Activated CD4-positive, alpha-beta T cell treated with anti-CD3 and anti-CD28 coated beads, Interleukin-2, amount 50 U/mL, for 1 hour (primary cell): ENCODE measurements at places on chromosomes 3 and 15.

DNA sequence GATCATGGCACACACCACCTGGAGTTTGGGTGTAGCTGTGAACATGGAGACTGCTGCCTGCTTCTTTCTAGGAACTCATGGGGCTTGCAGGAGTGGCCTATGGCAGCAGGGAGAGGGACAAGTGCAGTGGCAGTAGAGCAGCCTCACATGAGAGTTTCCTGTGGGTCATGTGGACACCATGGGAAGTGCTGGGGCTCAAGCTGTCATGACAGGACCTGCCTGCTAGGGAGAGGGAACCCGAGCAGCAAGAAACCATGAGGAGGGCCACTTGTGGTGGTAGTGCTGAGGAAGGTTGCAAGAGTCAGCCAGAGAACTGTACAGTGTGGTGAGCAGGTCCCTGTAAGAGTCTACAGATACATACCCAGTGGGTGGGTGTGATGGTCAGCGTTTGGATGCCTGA, 73.8 kb upstream of the MRPS22 start:
- no peak for DNase-seq

- DNase-seq, result no peak
These were observed 789 bp upstream of the SEC61A1 start for GRCh38 chr3:128051459-128051836.

GRCh38 chr15:66019368-66019767, 150.1 kb downstream of the RAB11A start:
- no peak for DNase-seq

DNA sequence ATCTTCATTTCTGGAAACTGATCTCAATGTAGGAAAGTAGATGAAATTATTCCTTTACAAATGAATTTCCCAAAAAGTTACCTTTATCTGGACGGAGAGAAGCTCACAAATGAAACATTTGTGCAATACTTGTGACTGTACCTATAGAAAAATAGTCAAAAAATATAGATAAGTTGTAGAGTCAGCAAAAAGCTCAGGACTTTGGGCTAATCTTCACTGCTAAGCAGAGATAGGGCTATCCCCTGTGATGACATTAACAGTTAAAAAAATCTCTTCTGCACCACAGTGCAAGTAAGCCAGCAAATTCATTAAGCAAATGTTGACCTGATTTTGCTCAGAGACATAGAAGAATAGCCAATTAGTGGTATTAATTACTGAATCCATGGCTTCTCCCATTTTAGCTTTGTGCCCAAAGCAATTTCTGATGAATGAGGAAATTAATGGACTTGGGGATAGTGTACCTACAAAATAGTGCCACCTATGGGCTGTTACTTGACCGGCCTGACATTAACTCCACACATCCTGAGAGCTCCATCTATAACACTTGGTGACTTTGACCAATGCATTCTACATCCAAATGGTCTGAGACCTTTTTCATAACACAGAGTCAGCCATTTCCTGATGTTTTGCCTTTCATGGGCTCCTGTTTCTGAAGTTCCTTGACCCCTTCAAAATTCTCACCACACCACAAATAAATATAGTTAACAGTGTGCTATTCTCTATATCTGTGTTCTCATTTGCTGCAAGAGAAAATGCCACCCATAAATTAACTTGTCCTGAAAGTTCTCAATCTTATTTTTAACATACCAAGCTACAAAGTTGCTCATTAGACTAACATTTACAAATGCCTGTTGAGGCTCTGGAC, 105.0 kb downstream of the SSR3 start:
- DNase-seq, result no peak

- no peak for DNase-seq
These were observed 84.3 kb downstream of the TNIK start for GRCh38 chr3:171375666-171376595.

- no peak for DNase-seq
These were observed 147.6 kb downstream of the IL20RB start for GRCh38 chr3:137105277-137105977.

DNA sequence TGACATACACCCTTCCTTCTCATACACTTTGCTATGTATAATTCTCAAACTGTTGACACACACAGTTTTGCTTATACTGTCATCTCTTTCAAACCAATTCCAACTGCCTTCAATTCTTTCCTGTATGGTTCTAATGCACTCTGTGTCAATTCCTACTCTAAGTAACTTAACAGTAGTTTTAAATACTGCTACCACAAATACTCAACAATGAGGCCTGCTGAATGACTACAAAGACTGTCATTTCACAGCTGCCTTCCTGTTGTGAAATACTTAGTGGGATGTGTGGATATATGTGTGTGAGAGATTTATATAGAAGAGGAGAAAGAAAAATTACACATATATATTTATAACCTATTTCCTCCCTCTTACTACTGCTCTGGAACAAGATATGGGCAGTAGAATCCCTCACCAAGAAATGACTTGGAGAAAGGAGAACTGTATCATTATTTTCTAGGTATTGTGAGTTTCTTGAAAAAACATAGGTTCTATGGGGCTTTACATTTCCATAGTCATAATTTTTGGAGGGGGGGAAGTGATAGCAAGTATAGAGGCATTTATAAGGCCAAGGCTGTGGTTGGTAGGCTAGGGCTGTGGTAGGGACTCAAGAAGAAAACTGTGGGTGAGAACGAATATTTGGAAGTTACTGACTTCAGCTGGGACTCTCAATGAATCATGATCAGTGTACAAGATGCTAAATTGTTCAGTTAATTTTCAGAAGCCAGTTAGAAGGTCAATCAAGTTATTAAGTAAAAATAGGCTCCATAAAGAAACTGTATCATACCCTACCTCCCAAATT, 88.7 kb downstream of the ANKRD28 start:
- no peak for DNase-seq

GRCh38 chr3:154538566-154539360, 108.8 kb upstream of the GPR149 start:
- no peak for DNase-seq

GRCh38 chr3:25603703-25604102, 61.0 kb downstream of the TOP2B start:
- no peak for DNase-seq

- DNase-seq, result no peak
These were observed 51.8 kb downstream of the CHST2 start for GRCh38 chr3:143171141-143171980.

GRCh38 chr3:148036331-148036876, 627.2 kb downstream of the ZIC1 start:
- no peak for DNase-seq

GRCh38 chr3:162770551-162770950, 1273.9 kb downstream of the OTOL1 start:
- DNase-seq, result no peak

GRCh38 chr3:115325539-115325938, 178.5 kb upstream of the ZBTB20 start:
- no peak for DNase-seq

DNA sequence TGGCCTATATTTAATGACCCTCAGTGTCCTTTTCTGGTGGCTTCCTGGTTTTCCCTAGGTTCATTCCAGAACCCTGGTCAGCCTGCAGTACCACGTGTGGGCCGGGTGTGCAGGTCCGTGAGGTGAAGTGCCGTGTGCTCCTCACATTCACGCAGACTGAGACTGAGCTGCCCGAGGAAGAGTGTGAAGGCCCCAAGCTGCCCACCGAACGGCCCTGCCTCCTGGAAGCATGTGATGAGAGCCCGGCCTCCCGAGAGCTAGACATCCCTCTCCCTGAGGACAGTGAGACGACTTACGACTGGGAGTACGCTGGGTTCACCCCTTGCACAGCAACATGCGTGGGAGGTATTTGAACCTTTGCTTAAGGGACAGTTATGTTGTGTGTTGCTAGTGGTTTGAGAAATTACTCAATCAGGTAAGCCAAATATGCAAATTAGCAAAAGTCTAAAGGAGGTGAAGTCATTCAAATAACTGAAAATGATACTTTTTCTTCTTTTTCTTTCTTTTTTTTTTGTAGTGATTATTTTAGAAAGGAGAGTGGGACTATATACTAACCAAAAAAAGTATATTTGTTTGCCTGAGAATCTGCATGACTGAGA, 259.2 kb downstream of the ADAMTSL3 start:
- DNase-seq, result no peak

- no peak for DNase-seq
These were observed 113.5 kb downstream of the CBLB start for GRCh38 chr3:105755121-105755886.

DNA sequence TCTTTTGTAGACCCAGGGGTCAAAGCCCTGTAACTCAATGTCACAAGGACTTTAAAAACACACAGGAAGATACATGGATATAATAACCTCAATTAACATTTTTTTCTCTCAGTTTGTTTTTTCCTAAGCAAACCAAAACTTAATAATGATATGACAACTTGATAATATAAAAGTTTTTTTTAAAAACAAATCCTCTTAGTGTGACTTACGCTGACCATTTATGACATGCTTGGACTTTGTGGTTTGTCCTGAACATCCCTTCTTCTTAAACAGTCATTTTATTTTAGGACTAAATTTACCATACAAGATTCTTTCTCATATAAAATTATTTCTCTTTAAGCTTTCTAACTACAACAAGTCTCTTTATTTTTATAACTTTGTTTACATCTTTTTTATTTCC, 25.4 kb upstream of the FAM3D start:
- DNase-seq, result no peak

- DNase-seq, result no peak
These were observed 79.5 kb downstream of the IQSEC1 start for GRCh38 chr3:12993517-12994356.

GRCh38 chr3:29275309-29275708, 5.6 kb upstream of the RBMS3 start:
- no peak for DNase-seq

GRCh38 chr3:51932471-51933370, 9.0 kb downstream of the RRP9 start:
- no peak for DNase-seq

- DNase-seq, result no peak
These were observed 998.6 kb upstream of the EPHA6 start for GRCh38 chr3:95815828-95816227.

DNA sequence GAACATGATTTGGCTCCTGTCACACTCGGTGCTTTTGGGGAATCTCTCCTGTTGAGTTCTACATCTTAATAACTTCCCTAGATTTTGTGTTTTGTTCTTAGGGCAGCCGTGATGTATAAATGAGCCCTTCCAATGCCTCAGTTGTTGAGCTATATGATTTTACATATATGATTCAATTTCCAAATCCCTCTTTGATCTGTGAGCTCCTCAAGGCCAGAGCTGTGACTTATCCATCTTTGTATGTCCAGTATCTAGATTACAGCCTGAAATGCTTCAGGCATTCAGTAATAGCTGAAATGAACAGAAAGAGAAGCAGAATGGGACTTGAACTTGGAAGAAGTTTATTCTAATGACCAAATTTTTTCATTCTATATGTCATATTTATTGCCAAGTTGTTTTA, 26.6 kb downstream of the CGGBP1 start:
- DNase-seq, result no peak

- DNase-seq, result no peak
These were observed 184.8 kb upstream of the CHL1 start for GRCh38 chr3:11734-12133.

DNA sequence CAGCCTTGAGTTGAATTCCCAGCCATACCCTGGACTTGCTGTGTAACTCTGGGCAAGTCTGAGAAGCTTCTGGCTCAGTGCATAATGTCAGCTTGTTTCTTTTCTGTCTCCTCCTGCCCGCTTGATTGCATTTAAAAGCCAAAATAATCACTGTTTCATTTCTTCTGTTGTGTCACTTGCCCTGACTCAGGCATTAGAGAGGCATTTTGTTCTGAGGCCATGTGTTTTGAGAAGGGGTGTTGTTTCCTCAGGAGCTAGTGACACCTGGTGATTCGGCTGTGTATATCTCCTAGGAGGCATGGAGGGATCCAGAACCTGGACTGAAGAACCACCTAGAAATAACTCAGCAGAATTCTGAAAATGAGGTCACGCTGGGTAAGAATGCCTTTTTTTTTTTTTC, 16.0 kb downstream of the WDR73 start:
- no peak for DNase-seq

DNA sequence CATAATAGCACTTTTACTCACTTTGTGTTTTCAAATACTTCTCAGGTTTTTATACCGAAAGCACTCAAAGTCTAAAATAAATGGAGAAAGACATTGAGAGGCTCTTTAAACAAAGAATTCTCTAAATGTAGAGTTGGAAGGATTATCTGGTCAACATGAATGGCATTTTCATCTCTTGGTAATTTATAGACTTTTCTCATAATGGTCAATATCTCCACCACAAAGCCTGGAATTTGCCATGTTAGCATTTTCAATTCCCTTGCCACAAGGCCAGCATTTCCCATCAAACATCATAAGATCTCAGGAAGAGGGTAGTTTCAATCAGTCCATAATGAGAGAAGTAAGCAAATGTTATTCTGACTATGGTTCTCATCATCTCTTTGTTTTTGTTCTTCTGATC, 293.0 kb downstream of the CADM2 start:
- no peak for DNase-seq

DNA sequence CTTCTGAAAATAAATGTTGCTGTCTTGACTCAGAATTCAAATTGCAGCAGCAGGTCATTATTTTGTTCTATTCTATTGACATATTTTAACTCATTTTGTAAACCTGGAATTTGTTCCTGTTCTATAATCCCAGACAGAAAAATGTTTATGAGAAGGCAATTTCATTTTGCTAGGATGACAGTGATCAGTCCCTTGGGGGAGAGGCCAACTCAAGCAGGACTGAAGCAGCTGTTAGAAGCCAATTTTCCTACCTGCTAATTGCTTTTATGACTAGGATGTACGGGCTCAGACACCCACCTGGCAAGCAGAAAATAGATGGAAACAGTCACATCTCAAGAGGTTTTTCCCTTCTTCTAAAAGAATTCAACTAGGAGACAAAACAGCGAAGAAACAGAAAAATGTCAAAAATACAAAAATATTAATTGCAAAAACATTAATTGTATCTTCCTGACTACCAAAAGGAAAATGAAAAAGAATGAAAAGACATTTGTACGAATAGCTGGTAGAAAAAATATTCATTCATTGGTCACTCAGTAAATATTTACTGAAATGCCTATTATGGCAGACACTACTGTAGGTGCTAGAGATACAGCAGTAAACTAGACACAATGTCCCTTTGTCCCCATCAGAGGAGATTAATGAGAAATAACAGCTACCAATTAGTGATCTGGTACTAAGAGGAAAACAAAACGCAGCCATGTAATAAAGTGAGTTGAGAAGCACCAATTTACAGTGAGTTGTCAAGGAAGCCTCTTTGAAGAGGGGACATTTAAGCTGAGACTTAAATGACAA, 73.5 kb downstream of the PEAK1 start:
- no peak for DNase-seq

- no peak for DNase-seq
These were observed 79.7 kb downstream of the LRRFIP2 start for GRCh38 chr3:37094636-37095035.

- no peak for DNase-seq
These were observed 78.8 kb downstream of the TJP1 start for GRCh38 chr15:29743475-29743874.
